ENCODE measurements at places on chromosomes 1 and 21.

DNA sequence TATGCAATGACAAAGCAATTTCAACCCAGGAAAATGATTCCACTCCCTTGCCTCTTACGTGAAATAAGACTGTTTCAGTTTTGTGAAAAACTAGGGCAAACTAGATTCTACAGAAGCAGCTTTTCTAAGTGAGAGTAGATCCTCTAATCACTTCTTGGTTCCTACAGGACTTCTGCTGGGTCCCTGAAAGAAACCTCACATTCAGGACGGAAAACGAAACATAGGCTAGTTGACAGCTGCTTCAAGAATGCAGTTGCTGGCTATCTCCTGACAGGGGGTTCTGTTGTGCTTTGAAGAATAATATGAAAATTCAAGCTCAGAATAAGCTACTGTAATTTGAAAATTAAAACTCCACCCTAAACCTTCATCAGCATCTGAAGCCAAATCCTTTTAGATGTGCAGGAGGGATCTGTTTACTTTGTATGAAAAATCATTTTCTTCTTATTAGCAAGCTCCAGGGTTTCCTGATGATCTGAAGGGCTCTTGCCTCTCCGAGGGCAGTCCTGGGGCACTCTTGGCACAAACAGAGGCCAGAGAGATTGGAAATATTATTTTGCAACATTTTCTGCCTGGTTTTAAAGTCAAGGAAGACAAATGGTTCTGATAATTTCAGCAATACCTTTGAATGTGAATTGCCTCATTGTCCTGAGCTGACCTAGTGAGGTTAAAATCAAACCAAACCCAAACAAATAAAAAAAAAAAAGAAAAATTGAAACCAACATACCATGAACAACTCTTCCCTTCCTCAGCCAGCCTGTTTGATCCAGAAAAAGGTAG lies 55.0 kb downstream of the NTMT2 start:
- no peak for DNase-seq

- no peak for DNase-seq
These were observed 32.8 kb upstream of the CSF3R start for GRCh38 chr1:36515315-36516138.

- no peak for DNase-seq
These were observed 365.1 kb upstream of the VAMP3 start for GRCh38 chr1:7405844-7406500.

- DNase-seq: peak; percentile 30
These were observed 34.0 kb downstream of the ST6GALNAC5 start for GRCh38 chr1:76901158-76901767.

DNA sequence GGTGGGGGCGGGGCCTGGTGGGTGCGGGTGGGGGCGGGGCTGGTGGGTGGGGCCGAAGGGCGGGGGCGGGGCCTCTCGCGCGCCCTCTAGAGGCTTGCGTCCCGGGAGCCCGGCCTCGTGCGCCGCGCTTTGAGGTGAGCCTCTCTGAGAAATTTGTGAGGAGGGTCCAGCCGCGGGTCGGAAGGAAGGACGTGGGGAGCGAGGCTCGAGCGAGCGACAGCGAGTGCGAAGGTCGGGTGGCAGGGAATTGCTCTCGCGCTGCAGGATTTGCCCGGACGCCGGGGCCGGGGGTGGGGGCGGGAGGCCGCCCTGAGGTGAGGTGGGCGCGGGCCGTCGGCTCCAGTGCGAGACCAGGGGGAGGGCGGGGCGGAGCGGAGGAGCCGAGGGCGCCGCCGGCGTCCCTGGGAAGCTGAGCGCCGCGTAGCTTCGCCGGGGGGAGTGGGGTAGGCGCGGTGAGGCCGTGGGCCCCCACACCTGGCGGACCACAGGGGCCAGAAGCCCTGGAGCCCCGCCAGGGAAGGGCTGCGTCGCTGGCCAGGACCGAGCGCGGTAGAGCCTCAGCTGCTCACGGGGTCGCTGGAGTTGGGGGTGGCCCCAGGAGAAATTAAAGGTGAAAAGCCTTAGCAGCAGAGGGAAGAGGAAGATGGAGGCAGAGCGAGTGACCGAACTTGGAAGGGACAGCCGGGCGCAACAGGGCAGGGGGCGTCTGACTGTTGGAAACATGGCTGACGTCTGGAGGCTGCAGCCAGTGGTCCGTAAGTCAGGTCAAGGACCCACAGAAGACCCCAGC lies 754 bp upstream of the LSS start:
- DNase-seq: peak; percentile 43

DNA sequence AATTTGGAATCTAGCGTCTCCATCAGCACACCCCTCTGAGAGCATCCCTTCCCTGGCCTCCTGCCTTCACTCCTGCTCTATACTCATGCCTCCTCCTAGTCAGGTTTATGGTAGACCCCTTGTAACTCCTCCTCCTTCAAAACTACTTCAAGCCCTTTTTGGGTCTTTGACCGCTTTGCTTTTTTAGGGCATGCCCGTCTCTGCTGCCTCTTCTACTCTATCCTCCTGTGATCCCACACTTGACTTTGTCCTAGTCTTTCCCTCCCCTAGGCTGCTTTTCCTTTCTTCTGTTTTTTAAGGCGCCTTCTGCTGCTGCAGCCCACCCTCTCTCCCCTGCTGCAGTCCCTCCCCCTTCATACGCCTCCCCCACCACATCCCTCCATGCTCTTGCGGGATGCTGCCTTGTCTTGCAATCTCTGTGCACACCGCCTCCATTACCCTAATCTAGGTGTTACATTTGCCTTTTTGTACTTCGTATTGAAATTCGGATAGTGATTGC lies 1.5 kb downstream of the SNX27 start:
- DNase-seq: no peak

- peak; percentile 18 for DNase-seq
These were observed 61.8 kb upstream of the NBL1 start for GRCh38 chr1:19582318-19582717.

GRCh38 chr1:67745875-67746698 lies 61.1 kb downstream of the GADD45A start:
- DNase-seq: no peak

DNA sequence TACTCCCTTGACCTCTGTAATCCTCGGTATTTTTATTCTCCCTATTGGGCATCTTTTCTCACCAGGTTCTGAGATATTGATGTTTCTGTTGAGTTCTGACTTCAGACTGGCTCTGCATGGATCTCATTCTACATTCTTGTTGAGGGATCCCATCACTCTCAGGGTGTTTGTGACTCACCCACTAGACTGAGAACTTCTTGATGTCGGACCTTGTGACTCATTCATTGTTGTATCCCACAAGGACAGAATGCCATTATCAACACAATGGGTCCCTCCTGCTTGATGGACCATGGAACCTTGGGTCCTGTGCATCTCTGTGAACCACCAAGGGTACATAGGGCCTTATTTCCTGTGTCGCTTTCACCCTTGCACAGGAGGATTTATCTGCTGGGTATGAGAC lies 174.1 kb downstream of the PBX1 start:
- DNase-seq: no peak

DNA sequence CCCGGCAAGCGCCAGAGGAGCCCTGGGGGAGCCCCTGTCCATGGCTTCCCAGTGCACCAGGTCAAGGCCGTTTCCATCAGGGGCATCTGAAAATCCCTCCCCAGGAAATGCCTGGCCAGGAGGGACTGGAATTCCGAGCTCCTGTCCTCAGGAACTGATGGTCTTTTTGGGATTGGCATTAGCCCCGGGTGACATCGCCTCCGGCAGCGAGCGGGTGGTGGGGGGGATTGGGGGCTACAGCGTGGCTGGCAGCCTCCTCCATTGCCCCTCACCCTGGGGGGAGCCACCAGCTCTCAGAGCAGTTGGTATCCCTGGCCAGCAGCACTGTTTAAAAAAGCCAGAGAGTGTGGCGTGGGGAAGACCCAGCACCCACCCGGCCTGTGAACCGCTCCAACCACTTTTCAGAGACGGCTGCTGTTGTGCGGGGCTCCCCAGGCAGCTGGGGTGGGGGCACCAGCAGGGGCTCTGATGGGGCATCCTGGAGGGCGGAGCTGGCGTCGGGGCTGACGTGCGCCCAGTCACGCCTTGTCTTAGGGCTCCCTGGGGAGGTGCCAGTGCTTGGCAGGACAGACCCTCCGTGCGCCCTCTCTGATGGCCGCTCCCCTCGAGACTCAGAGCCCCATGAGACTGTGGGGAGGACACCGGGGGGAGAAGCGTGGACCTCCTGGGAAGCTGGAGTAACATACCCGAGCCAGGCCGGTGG lies 62.9 kb upstream of the TTC34 start:
- no peak for DNase-seq

DNA sequence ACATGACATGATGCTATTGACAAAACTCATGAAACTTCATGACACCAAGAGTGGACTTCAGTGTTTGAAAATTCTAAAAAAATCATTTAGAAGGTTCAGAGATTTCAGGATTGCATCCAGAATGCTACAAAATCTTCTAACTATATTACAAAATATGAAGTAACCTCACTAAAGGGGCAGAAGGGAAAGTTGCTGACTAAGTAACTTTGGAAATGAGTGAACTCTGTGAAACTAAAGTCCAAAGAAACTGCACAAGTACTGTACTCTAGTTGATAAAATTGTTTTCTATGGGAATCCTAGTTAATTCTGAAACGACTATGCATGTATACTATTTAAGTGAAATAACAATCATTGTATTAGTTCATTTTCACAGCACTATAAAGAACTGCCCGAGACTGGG lies 184.4 kb downstream of the LYPLAL1 start:
- no peak for DNase-seq

DNA sequence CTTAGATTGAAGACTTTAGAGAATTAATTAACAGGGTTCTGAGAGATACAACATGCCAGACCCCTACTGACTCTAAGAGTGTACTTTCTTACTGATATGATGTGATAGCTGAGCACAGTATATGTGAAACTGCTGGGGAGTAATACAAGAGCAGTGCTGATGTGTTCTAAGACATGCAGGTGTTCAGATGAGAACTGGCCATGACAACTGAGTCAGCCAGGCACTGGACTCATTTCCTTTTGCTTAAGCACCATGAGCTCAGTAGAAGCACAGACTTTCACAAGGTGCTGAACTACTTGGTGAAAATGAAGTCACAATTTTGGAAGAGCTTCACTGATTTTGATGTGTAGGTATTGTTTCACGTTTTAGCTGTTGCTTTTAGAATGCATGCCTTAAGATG lies 15.9 kb upstream of the POGZ start:
- no peak for DNase-seq

GRCh38 chr1:200520735-200521134 lies 99.8 kb downstream of the KIF14 start:
- DNase-seq: no peak

DNA sequence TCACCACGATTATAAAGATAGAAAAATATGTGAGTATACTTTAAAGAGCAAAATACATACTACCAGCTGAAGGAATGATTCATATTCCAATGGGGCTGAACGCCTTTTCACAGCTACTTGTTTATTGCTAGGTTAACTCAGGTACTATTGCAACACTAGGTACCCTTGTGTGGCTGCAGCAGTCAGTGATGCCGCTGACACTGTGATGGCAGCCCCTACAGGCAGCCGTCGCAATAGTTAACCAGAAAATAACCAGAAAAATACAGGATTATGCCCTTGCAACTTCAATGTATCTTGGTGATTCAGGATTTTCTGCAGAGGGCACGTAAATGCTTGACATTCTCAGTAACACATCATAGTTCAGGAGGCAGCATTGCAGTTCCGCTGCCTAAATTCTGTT lies 1.6 kb upstream of the MARK1 start:
- DNase-seq: no peak

GRCh38 chr1:55304229-55304740 lies 89.1 kb upstream of the USP24 start:
- DNase-seq: no peak

DNA sequence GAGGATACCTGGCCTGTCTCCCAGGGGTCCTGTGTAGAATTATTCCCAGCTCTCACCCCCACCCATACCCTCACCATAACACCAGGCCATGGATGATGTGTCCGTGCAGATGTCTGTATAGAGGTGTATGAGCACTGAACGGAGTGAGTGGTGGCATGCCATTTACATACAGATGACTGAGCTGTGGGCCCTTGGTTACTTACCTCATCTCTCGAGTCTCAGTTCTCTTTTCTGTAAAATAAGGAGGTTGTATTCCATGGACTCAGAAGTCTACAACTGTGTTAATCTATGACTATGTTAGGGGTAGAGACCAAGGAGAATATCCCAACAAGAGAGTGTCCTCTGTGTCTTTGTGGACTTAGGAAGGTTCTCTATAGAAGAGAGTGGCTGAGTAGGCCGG lies 65.6 kb upstream of the CD1D start:
- no peak for DNase-seq

- DNase-seq: no peak
These were observed 6.9 kb upstream of the PTGFRN start for GRCh38 chr1:116902723-116903383.

DNA sequence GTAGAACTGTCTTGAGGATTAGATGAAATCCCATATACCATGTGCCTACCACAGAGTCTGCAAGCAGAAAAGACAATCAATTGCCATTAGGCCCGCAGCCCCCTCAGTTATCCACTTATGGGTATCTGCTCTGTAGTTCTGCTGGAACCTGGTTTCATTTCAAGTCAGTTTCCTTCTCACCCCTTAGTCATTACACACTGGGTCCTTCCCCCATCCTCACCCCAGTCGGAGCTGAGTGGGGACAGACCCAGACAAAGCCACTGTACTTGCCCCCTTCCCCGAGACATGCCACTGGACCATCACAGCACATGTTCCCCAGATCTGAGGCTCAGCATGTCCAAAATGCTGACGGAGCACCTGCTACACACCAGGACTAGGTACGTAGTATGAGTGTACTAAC lies 21.2 kb downstream of the PGLYRP3 start:
- DNase-seq: no peak

DNA sequence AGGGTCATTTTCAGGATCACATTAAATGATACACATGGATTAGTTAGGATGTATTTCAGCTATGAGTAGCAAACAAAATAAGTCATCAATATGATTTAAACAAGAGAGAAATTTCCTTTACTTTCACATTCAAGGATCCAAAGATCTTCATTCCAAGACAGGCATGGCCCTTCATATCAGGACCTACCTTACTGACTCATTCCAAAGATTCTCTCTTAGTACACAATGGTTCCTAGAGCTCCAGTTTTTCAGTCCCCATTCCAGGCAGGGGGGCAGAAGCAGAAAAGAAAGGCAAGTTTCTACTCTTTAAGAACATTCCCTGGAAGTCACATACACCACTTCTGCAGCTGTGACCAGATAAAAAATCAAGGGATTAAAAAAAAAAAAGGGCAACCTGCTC lies 23.7 kb downstream of the RGS2 start:
- no peak for DNase-seq

All from HTR-8/SVneo (cell line).